Right renal pelvis (tissue), 4 donors: ENCODE measurements at places on chromosomes 1 and 21. TPM values are rescaled to one million over a fixed set of nuclear protein-coding genes. Genes with fewer than 3 reads are reported as not detected.

DNA sequence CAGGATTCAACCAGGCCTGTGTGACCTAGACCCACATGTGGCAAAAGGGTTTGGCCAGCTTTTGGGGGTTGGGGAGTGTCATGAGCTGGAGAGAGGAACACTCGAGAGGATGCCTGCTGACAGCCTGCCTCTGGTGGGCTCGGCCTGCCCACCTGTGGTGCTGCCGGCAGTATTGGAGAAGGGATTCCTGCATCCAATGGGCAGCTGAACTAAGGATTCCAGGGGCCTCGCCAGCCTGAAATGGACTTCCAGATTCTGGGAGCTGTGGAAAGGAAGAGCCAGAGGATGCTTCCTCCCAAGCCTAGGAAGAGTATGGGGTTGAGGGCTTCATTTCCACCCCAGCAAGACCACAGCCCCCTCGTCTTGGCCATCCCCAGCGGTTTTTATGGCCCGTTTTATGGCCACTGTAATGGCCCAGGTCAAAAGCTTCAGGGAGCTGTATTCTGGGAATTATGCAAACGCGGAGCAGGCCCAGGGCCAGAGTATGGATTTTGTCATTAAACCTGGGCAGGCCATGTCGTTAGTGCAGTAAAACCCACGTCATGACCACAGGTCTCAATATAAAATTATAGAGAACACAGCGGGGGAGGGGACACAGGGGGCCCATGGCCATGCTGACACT, 63.6 kb downstream of the TMEM53 start:
- DNase-seq: no peak

- no peak for DNase-seq
Measured at GRCh38 chr1:156319664-156320063, 18.4 kb downstream of the CCT3 start.

DNA sequence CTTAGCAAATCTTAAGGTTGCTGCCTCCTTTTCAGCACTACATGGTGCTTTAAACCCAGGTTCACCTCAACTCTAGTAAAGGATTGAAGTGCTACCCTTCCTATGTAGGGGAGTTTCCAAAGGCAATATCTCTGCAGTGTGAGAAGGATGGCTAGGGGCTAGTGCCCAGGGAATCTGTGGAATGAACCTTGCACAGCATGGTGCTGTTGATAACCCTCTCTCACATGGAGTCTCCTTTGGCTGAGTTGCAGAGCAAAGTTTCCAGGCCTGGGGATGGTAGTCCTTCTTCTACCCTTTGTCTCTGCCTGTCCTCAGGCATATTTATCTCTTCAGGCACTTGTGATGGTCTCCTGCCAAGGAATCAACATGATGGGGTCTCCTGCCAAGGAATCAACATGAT, 59.4 kb downstream of the AXDND1 start:
- DNase-seq: no peak

DNA sequence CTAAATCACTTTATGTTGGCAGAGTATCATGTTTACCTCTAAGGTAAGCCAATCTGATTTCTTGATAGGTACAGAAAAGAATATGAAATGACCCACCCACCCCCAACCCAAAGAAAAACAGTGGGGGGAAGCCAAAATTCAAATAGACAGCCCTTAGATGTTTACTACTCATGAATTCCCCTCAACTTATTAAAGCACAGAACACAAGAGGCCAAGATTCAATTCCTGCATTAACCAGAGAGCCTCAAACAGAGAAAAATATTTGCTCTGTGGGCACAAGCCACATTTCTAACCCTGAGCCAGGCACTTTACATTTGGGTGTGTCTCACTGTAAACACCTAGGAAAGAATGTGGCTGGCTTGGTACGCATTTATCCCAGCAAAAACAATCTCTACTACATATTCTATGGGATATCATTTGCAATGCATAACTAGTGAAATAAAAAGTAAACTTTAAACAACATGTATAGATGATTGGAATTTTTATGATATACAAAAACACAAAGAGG, 84.3 kb downstream of the PTPN14 start:
- no peak for DNase-seq

DNA sequence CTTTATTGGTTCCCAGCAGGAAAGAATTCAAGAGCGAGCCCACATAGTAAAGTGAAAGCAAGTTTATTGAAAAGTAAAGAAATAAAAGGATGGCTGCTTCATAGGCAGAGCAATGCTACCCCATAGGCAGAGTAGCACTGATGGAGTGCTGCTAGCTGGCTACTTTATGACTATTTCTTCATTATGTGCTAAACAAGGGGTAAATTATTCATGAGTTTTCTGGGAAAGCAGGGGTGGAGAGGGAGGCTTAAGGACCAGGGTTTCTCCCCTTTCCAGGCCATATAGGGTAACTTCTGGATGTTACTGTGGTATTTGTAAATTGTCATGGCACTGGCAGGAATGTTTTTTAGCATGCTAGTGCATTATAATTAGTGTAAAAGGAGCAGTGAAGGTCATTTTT, 1271.4 kb downstream of the KCNT2 start:
- no peak for DNase-seq

Gene LIN9
- 12.4 TPM for polyA plus RNA-seq
